SK-N-MC (cell line): ENCODE measurements at places on chromosomes 1 and 21.

- no peak for DNase-seq
Measured at GRCh38 chr1:151061704-151062103, 1.5 kb downstream of the MLLT11 start.

- DNase-seq = no peak
Measured at GRCh38 chr21:45849651-45850050, 131.9 kb upstream of the COL6A1 start.

- DNase-seq = no peak
Measured at GRCh38 chr1:226549937-226550671, 1.5 kb downstream of the STUM start.

- peak; percentile 5 for DNase-seq
Measured at GRCh38 chr1:21216835-21217811, 40.4 kb upstream of the EIF4G3 start.
